ENCODE measurements at places on chromosomes 16 and 17.
A peak's percentile ranks its signal among the peaks of the same experiment; 100 is the strongest.

DNA sequence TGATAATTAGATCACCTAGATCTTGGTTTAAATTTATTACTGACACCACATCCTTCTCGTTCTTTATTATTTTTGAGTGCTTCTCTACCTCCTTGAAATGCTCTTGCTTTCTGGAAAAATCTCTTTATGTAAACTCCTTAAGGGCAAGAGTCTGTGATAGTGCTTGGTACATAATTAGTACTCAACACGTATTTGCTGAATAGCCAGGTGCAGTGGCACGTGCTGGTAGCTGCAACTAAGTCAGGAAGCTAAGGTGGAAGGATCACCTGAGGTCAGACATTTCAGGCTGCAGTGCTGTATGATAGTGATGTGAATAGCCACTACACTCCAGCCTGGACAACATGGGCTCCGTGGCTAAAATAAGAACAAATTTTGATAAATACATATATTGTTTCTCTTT is 63.0 kb downstream of the PPM1E start:
- DNase-seq, result no peak

DNA sequence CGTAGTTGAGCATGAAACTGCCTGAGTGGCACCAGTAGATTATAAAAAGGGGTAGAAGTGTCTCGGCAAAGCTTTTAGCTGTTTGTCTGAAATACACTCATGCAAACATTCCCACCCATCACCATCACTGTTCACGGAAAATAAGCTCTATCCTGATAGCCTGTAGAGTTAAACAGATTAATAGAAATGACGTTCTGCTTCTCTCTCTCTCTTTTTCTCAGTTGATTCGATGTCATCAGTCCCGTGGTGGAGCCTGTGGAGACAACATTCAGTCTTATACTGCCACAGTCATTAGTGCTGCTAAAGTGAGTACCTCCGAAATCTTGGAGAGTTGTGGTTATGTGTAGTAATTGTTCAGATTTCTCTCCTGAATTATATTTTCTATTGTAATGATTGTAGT is 224.7 kb downstream of the BCAS3 start:
- DNase-seq, result no peak

GRCh38 chr17:2050300-2051060 is 4.4 kb upstream of the HIC1 start:
- peak; percentile 74 for DNase-seq

DNA sequence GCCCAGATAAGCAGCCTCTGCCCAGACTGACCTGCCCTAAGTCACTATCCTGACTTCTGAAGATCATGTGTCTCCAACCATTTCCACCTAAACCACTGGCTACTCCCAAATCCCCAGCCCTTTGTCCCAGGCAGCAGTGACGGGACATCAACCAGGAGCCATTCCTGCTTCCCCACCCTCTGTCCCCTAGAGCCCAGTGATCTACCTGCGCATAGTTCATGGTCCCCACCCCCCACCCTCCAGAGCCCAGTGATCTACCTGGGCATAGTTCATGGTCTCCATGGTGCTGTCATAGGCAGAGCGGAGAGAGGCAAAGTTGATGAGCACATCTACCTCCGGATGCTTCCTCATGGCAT is 26.8 kb downstream of the ACLY start:
- no peak for DNase-seq
